ENCODE measurements at places on chromosomes 12 and 14.

GRCh38 chr12:124388679-124389137 lies 93.8 kb downstream of the RFLNA start:
- DNase-seq = peak; percentile 93

GRCh38 chr12:131851741-131852550 lies 23.8 kb downstream of the MMP17 start:
- DNase-seq = no peak

GRCh38 chr12:2613326-2614073 lies 181.3 kb upstream of the FKBP4 start:
- DNase-seq = peak; percentile 99

- peak; percentile 27 for DNase-seq
Measured at GRCh38 chr12:28855761-28856310, 293.2 kb upstream of the FAR2 start.

- DNase-seq = no peak
Measured at GRCh38 chr12:129779033-129779432, 124.8 kb downstream of the TMEM132D start.

- DNase-seq = no peak
Measured at GRCh38 chr14:22456421-22456820, 132.6 kb downstream of the DAD1 start.

- no peak for DNase-seq
Measured at GRCh38 chr14:32596390-32596789, 267.3 kb downstream of the AKAP6 start.

DNA sequence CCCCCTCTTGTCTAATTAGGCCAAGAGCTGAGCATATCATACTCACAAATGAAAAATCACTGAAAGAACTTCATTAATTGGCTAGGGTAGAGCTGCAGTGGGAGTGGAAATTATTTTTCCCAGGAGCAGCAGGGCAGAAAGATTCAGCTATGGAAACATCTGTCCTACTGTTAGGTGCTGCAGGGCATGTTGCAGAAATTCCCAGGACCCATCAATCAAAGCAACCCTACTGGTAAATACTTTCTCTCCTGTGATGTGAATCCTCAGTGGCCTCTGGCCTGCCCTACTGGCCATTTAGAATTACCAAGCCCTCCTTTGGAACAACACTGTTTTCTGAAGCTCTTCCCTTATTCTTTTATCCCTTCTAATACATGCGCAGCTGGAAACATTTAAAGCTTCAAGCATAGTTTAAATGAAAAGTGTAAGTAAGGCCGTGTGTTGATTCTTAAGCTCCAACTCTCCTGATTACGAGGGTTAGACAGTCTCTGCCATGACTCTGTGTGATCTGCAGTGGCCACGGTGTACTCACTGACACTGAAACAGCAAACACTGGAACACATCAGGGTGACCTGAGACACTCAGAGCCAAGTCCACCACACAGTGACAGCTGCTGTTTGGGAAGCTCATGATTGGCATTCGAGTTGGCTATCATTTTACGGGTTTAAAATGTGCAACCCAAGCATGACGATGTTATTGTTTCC lies 62.6 kb upstream of the TMCC3 start:
- no peak for DNase-seq

GRCh38 chr14:89186856-89187376 lies 230.1 kb downstream of the FOXN3 start:
- no peak for DNase-seq
